ENCODE measurements at places on chromosomes 13 and 19.
A peak's percentile ranks its signal among the peaks of the same experiment; 100 is the strongest.

GRCh38 chr19:47758443-47758804 lies 13.1 kb downstream of the NOP53 start:
- no peak for DNase-seq

DNA sequence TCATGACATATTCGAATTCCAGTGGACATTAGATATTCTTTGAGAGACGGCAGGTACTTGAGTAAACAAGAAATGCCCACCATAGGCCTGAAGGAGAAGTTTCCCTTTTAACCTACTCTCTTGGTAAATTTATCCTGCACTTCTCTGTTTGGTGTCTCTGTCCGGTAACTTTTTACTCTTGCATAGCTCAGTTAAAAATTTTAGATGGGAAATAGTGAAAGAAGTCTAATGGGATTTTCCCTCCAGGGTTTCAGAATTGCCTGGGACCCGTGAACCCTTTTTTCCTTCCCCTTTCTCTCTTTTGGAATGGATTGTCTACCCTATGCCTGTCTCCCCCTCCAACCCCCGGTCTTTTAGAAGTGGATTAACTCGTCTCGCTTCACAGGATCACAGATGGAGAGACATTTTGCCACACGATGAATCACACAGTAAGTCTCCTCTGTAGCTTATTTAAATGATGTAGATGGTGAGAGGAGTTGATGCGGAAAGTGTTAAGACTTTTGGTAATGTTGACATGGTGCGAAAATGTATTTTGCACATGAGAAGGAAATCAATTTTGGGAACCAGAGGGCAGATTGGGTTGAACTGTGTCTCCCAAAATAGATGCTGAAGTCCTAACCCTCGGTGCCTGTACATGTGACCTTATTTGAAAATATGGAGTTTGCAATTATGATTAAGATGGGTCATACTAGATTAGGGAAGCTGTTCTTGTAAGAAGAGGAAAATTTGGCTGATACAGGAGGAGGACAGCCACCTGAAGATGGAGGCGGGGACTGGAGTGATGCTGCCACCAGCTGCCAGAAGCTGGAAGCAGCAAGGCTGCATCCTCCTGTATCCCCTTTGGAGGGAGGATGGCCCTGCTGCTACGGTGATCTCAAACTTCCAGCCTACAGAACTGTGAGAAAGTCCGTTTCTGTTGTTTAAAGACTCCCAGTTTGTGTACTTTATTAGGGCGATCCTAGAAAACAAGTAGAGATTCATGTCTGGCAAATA lies 711 bp upstream of the MIPEP start:
- DNase-seq, result no peak

DNA sequence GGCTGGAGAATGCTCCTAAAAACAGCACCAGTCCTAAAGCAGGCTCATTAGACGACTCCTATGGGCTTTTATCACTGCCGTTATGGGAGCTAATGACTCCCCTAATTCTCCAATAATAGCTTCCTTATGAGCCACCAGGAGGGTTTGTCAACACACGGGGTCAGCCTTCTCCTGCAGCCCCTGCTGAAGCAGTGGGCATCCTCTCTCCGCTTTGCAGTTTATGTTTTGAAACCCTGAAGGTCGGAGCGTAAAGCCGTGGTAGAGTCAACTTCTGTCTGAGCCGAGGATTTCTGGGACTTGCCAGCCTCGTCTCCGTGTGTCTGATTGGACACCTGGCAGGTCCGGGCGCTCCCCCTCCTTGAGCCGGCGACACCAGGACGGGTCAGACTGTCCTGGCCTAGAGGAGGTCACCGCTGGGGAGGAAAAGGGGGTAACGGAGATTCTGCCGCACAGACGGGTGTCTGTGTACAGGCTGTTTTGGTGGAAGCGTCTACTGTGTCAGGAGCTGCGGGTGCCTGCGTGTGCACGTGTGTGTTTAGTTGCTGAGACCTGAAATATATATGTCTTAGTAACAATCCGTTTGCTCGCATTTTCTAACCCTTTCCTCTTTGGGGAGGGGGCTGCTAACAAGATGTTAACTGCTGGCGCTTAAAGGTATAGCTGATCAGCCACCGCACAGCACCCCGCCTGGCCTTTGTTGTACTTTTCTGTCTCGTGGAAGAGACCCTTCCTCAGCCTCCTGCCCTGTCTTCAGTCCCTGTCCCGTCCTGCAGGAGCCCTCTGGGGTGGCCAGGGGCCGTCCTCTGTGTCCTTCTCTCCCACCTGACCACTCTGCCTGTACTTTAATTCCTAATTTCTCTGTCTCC lies 1.9 kb downstream of the KDM4B start:
- DNase-seq, result peak; percentile 7

DNA sequence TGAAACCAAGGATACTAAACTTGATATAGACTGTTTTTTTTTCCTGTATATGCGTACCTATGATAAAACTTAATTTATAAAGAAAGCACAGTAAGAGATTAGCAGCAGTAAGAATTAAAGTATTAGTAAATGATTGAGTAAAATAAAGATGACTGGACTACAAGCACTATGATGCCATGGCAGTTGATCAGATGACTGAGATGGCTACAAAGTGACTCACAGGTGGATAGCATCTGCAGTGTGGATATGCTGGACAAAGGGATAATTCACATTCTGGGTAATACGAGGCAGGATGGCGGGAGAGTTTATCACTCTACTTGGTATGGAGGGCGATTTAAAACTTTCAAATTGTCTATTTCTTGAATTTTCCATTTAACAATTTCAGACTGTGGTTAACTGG lies 11.8 kb downstream of the HTR2A start:
- no peak for DNase-seq

DNA sequence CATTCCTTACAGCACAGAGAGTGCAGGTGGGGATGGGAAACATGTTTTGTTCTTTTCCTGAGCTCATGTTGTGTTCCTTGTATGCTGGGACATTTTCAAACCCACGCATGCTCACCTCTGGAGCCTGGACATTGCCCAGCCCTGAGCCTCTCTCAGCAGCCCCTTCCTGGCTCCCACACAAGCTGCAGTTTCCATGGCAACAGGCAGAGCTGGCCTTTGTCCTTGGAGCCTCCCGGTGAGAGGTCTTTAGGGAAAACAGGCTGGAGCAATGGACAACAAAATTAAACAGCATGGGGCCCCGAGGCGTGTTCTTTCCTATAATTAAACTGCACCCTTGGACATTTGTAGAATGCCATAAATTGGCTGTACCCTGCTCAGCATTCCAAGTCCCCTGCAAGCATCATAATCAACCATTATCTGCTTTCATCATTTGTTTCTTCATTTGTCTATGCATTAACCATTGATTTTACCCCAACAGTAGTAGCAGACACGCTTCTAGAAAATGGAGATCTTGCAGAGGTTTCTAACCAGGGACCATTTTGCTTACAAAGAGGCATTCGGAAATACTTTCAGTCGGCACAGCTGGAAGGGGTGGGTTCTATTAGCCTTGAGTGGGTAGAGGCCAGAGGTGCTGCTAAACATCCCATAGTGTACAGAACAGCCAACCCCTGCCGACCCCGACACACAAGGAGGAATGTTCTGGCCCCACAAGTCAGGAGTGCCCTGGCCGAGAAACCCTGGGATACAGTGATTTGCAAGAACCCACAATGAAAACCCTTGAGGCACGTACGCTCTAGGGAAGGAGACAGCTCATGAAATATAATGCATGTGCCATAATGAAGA lies 133.4 kb upstream of the PEG3 start:
- no peak for DNase-seq

DNA sequence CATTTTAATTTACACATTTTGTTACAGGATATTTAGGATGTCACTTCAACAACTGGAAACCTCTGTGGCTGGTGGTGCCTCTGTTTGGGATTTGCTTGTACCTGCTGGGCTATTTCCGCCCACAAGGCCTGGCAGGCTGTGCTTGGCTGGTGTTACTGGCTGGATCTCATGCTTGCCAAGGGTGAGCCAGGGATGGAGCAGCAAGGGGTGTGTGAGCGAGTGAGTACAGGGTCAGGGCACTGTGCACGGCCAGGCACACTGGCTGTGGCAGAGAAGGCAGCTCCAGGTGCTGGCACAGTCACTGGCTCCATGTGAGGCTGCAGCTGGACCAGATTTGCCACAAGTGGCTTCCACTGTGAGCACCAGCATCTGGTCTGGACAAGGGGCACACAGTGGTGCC lies 1254.8 kb downstream of the SLITRK5 start:
- no peak for DNase-seq

DNA sequence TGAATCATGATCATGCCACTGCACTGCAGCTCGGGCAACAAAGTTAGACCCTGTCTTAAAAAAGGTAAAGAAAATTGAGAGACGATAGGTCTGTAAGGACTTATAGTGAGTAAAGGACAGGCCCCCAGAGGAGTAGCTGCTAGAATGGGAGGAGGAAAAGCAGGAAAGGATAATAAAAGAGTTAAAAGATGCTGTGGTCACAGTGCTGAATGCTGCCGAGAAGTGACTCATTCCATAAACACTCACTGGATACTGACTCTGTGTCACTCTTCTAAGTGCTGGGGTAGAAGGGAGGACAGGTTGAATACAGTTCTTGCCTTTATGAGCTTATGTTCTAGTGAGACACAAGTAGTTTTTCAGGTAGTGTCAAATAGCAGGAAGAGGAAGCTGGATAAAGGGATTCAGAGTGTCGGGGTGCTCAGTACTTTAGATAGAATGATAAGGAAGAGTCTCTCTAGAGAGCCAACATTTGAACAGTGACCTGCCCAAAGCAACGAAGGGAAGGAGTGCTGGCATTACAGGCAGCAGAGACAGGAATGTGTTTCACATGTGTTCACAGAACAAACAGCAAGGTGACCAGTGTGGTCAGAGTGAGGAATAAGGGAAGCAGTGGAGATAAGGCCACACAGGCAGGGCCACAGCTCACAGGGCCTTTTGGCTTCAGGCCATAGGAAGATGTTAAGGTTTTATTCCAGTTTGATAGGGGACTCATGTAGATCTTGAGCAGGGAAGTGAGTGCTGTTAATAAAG lies 1240.5 kb downstream of the UQCRFS1 start:
- DNase-seq, result no peak

GRCh38 chr19:5036698-5037563 lies 68.0 kb downstream of the KDM4B start:
- DNase-seq, result no peak

GRCh38 chr19:12769689-12770088 lies 5.7 kb downstream of the HOOK2 start:
- peak; percentile 81 for DNase-seq

DNA sequence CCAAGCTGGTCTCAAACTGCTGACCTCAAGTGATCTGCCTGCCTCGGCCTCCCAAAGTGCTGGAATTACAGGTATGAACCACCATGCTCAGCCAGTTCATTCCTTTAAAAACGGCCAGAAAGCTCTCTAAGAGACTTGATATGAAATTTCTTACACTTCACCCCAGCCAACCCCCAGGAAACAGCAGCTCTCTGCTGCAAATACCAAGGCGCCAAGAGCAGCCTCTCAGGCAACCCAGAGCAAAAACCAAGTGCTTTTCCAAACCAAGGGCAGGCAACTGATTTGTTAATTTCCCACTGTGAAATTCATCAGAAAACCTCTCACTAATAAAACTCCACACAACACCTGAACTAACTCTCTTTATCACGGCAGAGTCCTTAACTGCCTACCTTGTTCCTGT lies 44.9 kb downstream of the LATS2 start:
- no peak for DNase-seq

DNA sequence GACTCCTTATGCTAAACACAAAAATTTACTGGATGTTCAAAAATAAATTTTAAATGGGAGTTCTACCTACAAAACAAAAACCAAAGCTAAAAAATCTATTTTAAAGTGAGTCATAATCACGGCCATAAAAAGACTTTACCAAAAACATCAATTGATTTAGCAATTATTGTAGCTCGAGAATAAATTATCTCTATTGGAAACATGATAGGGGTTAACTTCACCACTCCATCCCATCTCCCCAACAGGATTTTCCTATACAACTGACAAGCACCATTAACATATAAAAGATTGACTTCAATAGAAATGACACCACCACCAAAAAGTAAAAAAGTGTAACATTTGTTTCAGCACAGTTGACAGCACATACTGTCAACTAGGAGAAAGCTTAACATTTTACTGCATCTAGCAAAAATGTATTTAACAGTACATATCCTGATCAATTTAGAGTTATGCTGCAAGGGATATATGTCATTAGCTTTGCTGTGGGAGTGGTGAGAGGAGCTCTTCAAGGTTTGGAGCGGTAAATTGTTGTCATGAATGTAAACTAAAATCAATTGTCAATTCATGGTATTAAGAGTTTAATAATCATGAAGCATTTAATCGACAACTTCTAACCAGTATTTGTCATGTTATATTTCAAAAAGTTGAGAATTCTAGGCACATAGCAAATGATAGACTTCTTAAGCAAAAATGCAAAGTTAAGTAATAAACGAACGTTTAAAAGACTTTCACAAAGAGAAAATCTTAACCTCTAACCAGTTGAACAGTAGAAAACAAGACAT lies 3.8 kb downstream of the UBL3 start:
- no peak for DNase-seq

GRCh38 chr13:62038214-62038613 lies 622.6 kb upstream of the PCDH20 start:
- no peak for DNase-seq

DNA sequence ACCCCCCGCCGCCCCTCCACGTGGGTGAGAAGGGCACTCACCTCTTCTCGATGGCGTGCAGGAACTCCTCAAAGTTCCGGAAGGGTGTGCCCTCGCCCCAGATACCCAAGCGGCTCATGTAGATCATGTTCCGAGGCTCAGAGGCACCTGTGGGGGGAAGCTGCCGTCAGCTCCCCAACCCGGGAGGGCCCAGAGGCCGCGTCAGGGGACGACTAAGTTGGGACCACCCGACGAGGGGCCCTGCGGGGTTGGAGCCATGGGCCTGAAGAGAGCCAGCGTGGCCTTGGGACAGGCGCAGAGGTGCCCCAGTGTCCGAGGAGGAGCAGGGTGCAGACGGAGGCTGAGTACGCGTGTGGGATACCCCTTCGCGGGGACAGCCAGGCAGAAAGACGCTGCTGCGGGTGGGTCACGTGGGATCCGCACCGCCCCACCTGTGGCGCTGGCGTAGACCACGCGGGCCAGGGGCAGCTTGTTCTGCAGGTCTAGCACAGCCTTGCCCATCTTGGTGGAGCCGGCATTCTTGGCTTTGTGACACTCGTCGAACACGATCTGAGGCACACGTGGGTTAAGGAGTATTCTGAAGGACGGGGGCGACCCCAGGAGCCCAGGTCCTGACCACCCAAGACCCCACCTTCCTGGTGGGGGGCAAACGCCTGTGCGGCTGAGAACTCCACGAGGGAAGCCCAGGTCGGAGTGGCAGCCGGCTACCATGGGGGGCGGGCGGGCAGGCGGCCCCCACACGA lies 15.9 kb downstream of the GPX4 start:
- no peak for DNase-seq

DNA sequence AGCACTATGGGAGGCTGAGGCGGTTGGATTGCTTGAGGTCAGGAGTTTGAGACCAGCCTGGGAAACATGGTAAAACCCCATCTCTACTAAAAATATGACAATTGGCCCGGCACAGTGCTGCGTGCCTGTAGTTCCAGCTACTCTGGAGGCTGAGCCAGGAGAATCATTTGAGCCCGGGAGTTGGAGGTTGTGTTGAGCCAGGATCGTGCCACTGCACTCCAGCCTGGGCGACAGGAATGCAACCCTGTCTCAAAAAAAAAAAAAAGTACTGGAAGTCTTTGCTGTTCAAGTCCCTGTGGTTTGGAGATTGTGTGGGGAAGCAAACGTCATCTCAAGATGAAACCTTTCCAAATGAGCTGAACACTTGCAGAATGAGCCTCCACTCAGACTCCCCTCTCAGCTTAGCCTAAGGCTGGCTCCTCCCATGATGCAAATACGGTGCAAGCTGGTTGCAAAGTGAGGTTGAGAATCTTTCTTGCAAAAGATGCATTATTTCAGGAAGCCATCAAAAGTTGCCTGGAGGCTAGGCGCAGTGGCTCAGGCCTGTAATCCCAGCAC lies 46.2 kb downstream of the MYO9B start:
- DNase-seq, result no peak
